ENCODE measurements at places on chromosomes 3 and 15. TPM values are rescaled to one million over a fixed set of nuclear protein-coding genes. Genes with fewer than 3 reads are reported as not detected.

The SLC6A1 gene
- not detected for total RNA-seq

The HERC2 gene
- total RNA-seq: 20.4 TPM

The CFAP100 gene
- not detected for total RNA-seq

The KLF13 gene
- total RNA-seq: 60.3 TPM

The NXPE3 gene
- 18.7 TPM for total RNA-seq

The PML gene
- 39.7 TPM for total RNA-seq

The C3orf49 gene
- total RNA-seq: not detected

The NUP210 gene
- total RNA-seq: 0.24 TPM

The SLC41A3 gene
- 33.6 TPM for total RNA-seq

The SI gene
- not detected for total RNA-seq

The XCR1 gene
- total RNA-seq: not detected

The ARPP21 gene
- not detected for total RNA-seq

The SPATA12 gene
- total RNA-seq: not detected

The RPP25 gene
- 14.9 TPM for total RNA-seq

The ZBBX gene
- total RNA-seq: not detected

The PPP1R14D gene
- total RNA-seq: not detected

The CEMIP gene
- 1.1 TPM for total RNA-seq

The GABRA5 gene
- not detected for total RNA-seq

The ZPLD1 gene
- not detected for total RNA-seq
